ENCODE measurements at places on chromosomes 2 and 18.

DNA sequence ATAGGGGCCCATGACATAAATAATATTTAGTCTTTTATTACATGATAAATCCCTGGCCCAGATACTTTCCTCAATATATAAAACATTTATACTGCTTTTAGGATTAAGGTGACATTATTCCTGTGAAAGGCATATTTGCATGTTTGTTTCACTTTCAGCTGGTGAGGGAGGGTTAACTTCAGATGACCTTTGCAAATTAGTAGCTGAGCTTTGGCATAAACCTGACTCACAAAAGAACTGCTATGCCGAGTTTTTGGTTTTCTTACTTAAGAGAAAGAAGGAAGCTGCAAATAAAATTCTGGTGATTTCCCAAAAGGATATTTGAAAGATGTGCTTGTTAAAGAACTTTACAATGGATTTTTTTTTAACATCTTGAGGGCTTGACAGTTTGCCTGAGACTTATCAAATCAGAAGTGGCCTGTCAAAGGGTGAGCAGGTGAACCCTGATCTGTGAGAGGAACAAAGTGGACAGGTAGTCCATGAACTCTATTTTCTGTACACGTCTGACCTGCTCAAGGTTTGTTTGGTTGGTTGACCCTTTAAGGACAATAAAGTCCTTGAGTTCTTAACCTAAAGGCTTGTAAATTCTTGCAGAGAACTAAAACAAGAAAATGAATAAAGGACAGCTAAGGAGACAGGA is 93.5 kb downstream of the FAM124B start:
- no peak for DNase-seq

DNA sequence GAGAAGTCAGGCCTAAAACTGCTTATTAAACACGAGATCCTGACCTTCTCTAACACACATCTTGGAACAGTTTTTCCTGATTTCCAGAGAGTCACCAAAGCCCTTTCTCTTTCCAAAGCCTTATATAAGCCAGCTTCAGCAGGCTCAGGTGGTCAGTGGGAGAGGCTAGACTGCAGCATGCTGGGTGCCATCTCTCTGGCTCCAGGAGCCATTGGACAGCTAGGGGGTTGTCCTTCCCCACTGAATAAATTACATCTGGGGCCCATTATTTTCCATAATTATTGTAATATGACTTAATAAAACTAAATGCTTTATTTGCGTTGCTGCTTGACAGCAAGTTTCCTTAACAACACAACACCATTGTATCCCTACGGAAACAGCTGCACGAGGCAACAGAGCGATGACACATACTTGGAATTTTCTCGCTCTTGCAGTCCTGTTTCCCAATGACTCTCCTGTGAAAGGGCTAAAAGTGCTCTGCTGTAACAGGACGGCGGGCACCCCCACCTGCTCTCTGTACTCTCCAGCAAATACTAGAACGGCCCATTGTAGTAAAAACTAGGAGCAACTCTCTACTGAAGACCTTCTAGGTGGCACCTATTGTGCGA is 160.6 kb downstream of the RNF144A start:
- no peak for DNase-seq

DNA sequence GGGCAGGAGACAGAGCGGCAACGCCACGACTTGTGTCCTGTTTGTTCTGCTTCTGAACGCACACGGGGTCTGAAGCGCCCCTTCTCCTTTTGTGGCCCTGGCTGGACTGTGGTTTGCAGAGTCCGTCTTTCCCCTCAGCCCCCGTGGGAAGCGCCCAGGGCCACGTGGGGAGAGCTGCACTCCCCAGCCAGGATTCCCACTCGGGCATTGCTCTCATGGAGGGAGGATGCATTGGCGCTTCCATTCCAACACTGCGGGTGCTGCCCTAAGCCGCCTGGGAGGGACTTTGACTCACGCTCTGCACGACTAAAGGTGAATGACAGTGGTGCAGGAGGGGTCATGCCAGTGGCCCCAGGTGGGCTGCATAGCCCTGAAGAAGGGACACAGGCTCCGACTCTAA is 52.5 kb downstream of the TIMM21 start:
- no peak for DNase-seq

DNA sequence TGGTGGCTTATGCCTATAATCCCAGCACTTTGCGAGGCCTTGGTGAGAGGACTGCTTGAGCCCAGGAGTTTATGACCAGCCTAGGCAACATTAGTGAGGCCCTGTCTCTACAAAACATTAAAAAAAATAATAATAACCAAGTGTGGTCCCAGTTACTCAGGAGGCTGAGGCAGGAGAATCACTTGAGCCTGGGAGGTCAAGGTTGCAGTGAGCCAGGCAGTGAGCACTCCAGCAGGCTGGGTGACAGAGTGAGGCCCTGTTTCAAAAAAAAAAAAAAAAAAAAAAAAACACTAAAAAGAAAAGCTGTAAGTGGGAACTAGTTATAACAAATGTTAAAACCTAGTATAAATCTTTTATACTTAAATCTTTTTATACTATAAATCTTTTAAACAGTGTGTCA is 146.2 kb upstream of the ITGA4 start:
- DNase-seq = no peak

DNA sequence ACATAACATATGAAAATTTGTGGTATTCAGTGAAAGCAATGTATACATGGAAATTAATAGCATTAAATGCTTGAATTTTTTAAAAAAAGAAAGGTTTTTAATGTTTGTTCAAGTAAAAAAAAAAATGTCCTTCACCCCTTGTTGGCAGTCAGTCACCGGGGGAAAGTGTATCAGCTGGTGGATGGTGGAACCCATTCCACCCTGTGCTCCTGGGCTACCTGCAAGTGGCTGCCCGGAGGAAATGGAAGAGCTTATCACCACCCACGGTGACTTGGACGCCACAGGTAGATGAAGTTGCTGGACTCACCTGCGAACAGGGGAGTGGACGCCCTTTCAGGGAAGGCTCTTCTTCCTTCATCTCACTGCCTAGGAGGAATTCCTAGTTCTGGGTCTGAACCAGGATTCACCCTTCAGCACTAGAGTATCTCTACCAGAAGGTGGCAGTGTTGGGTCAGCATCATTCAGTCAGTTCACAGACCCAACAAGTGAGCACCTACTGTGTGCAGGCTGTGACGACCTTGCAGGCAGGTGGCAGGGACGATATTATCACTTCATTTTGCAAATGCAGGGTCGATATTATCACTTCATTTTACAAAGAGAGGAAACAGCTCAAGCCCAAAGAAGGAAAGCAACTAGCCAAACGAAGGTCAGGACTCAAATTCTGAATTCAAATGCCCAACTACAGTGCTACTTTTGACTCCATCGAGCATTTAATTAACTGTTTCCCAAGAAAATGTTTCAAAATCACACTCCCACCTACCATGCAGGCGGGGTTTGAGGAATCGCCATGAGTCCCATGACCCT is 35.8 kb downstream of the CIB4 start:
- DNase-seq = no peak

DNA sequence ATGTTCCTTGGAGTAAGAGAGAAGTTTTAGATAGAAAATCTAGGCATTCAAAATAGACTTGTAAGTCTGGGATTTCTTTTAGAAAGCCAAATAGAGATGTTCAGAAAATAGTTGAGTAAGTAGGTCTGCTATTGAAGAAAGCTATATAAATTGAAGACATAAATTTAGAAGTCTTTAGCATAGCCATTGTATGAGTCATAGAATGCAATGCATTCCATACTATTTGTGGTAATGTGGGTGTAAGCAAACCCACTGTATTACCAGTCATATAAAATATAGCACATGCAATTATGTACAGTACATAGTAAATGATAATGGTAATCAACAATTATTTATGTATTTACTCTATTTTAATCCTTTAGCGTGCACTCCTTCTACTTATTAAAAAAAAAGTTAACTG is 14.1 kb downstream of the MC4R start:
- DNase-seq = no peak

GRCh38 chr18:33114749-33115148 is 325.8 kb downstream of the CCDC178 start:
- DNase-seq = no peak

DNA sequence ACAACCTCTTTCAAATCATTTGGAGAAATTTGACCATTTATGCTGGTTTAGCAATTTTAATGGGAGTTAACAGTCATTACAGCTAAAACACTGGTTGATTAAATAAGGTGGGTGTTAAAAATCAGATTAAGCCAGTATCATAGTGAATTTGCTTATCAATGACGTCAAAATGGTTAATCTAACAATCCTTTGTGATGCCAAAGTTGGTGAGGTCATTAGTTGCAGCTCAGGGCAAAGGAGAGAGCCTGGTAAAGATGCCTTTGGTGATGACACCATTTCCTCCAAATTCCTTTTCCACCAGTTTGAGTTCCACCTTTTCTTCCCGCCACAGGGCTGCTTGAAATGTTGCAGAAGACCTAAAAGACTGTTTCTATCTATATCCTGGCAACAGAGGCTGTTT is 757.1 kb upstream of the PIK3C3 start:
- DNase-seq = no peak

DNA sequence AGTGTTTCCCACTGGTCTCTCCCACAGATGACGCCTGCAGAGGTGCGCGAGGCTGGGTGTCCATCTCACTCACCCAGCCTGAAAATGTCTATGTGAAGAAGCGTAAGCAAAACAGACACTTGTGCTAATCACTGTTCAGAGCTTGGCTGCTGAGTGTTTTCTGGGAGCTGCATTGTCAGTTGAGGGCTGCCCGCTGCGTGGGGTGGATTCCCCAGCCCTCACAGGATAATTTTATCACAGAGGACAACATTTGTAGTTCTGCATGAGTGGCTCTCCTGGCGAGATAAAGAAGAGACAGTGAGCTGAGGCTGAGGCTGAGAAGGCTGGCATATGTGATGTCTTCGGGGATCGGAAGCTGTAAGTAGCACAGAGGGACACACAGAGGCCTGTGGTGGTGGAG is 16.2 kb upstream of the CAPN13 start:
- no peak for DNase-seq

DNA sequence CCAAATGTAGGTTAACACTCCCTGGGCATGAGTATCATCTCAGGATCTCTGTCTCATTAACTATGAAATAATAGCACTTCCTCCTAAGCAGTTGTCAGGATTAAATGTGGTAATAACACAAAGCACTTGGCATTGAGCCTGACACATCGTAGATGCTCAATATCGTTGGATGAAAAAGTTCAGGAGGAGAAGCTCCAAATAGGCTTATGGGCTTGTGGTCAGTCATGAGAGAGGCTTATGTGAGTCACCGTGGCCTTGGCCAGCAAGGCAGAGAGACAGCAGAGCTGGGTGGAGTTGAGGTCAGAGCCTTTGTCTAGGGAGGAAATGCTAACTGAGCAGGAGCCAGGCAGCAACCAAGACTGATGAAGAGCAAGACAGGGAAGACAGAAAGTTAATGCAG is 68.3 kb upstream of the PPM1B start:
- DNase-seq = no peak

GRCh38 chr18:56959120-56959519 is 187.8 kb upstream of the BOD1L2 start:
- no peak for DNase-seq

DNA sequence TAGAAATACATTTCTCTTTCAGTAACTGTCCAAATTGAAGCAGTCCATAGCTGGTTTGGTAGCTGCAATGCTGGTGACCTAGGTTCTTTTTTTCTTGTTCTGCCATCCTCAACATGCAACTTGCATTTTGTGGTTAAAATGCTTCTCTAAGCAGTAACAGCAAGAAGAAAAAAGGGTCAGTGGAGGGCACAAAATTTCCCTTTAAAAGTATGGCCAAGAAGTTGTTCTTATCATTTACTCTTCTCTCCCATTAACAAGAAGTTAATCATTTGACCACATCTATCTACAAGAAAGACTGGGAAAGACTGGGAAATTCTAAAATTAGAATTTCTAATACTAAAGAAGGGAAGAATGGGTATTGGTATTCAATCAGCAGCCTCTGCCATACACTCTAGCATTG is 569.9 kb downstream of the CPS1 start:
- DNase-seq = no peak

GRCh38 chr2:190791347-190791975 is 89.2 kb upstream of the GLS start:
- DNase-seq = no peak

GRCh38 chr2:157876786-157877138 is 632 bp upstream of the ACVR1 start:
- DNase-seq = no peak

GRCh38 chr2:48235076-48235475 is 294.9 kb upstream of the STON1 start:
- no peak for DNase-seq

GRCh38 chr2:46493241-46493970 is 14.0 kb downstream of the TMEM247 start:
- DNase-seq = no peak

DNA sequence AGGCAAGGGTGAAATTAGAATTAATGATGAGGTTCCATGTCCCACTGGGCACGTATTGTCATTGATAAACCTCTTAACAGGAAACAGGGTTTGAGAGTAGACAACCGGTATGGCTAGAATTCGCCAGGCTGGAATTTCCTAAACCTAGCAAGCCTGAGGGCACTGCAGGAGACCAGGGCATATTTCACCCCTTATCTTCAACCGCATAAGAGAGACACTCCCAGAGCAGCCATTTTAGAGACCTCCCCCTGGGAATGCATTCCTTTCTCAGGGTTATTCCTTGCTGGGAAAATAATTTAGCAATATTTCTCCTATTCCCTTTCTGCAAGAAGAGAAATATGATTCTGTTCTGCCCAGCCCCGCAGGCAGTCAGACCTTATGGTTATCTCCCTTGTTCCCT is 334.6 kb upstream of the LYPD1 start:
- no peak for DNase-seq

GRCh38 chr2:60745761-60746160 is 10.3 kb upstream of the PAPOLG start:
- DNase-seq = no peak

DNA sequence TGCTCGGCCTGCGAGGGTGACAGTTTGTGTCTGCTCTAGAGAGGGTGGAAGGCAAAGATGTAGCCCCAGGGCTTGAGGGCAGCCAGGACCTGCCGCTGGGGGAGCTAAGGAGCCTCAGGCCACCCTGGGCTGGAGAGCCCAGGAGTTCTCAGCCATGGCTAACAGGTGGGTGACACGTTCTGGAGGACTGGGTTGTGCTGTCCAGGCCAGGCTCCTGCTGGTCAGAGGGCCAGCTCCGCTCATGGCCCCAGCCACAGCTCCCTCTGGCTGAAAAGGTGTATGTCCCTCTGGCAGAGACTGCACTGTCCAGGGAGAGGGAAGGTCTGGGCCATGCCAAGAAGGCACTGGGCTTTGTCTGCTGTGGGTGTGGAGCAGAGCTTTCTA is 19.2 kb downstream of the TMEM185B start:
- no peak for DNase-seq

DNA sequence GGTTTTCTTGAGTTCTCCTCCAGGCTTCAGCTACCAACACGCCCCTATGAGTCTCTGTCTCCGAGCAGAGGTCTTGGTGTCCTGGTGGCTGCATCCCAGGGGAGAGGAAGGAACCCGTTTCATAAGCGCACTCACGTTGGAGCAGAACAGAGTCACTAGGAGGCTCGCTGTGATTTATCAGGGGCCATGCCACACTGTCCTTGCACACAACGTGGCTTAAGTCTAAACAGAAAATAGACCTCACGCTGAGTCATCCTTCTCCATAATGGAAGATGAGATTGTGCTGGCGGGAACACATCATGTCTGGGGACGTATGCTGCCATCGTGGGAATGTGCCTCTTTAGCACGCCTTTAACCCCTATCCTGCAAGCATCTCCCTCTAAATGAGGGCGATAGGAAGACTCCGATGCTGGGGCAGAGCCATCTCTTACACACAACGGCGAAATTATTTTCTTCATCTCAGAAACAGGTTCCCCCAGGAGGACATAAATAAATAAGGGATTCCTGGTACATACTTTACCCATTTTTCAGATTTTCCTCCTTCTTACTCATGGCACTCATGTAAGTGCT is 211.4 kb downstream of the KLHL29 start:
- DNase-seq = no peak

Measured in T-helper 17 cell (primary cell).